Bronchial smooth muscle cell (primary cell): ENCODE measurements at places on chromosomes 5 and 9. TPM values are rescaled to one million over a fixed set of nuclear protein-coding genes. Genes with fewer than 3 reads are reported as not detected.

PRRX2 gene
- 21.5 and 44.3 TPM in 2 replicates for total RNA-seq

CATSPER3 gene
- total RNA-seq: 0.16 and 0.17 TPM in 2 replicates

PCDHB2 gene
- 1.3 and 8.4 TPM in 2 replicates for total RNA-seq

ACTBL2 gene
- total RNA-seq: under 0.01 TPM in 1 of 2 replicates, not detected in the other

WDR31 gene
- total RNA-seq: 2.8 and 3.8 TPM in 2 replicates

KCNMB1 gene
- total RNA-seq: not detected in 2 replicates

PCSK5 gene
- 4.7 and 7.1 TPM in 2 replicates for total RNA-seq

GAS1 gene
- total RNA-seq: 48.3 and 50.0 TPM in 2 replicates

SLC6A3 gene
- under 0.01 TPM in 1 of 2 replicates, not detected in the other for total RNA-seq

ST8SIA4 gene
- total RNA-seq: 0.09 and 0.47 TPM in 2 replicates

KCTD16 gene
- 0.26 and 0.47 TPM in 2 replicates for total RNA-seq

CNTNAP3B gene
- 7.8 and 14.8 TPM in 2 replicates for total RNA-seq

PITX1 gene
- 0.47 and 4.1 TPM in 2 replicates for total RNA-seq

RXRA gene
- 12.8 and 20.3 TPM in 2 replicates for total RNA-seq

TLX3 gene
- total RNA-seq: not detected in 2 replicates

ACSL6 gene
- under 0.01 and 0.17 TPM in 2 replicates for total RNA-seq

GRM6 gene
- under 0.01 TPM in 2 replicates for total RNA-seq

GLRA1 gene
- not detected in 2 replicates for total RNA-seq

TOR4A gene
- total RNA-seq: 5.8 and 11.5 TPM in 2 replicates

HACD4 gene
- 4.9 and 7.4 TPM in 2 replicates for total RNA-seq

SLC4A9 gene
- total RNA-seq: not detected in 2 replicates

PCDHGA11 gene
- 7.0 and 12.0 TPM in 2 replicates for total RNA-seq

ZNF366 gene
- not detected in 2 replicates for total RNA-seq

KLHL3 gene
- 0.77 and 1.6 TPM in 2 replicates for total RNA-seq

GHR gene
- total RNA-seq: 2.5 and 3.5 TPM in 2 replicates

EPB41L4A gene
- 0.09 and 0.16 TPM in 2 replicates for total RNA-seq

CDX1 gene
- not detected in 2 replicates for total RNA-seq

CDC20B gene
- 0.09 TPM in 1 of 2 replicates, not detected in the other for total RNA-seq

TLN1 gene
- total RNA-seq: 209 and 221 TPM in 2 replicates

GFM2 gene
- 26.4 and 27.4 TPM in 2 replicates for total RNA-seq

OSMR gene
- 20.1 and 36.3 TPM in 2 replicates for total RNA-seq

PDZD2 gene
- 0.09 and 0.16 TPM in 2 replicates for total RNA-seq

PCDHB14 gene
- total RNA-seq: 0.63 and 2.6 TPM in 2 replicates

IQGAP2 gene
- 1.1 and 2.1 TPM in 2 replicates for total RNA-seq

DBH gene
- total RNA-seq: not detected in 2 replicates

ZNF608 gene
- 15.0 and 20.4 TPM in 2 replicates for total RNA-seq

TAF11L5 gene
- not detected in 2 replicates for total RNA-seq

CEL gene
- total RNA-seq: 0.32 and 0.34 TPM in 2 replicates

PSIP1 gene
- 20.5 and 31.5 TPM in 2 replicates for total RNA-seq

ADAMTS13 gene
- 2.5 and 3.3 TPM in 2 replicates for total RNA-seq

DMRTA1 gene
- total RNA-seq: 0.34 and 0.47 TPM in 2 replicates

ANGPTL2 gene
- total RNA-seq: 55.8 and 75.3 TPM in 2 replicates

CXCL14 gene
- total RNA-seq: not detected in 2 replicates

INSYN2B gene
- total RNA-seq: 2.9 and 3.8 TPM in 2 replicates

SGCD gene
- total RNA-seq: 4.4 and 10.2 TPM in 2 replicates

XRCC4 gene
- 3.0 and 6.5 TPM in 2 replicates for total RNA-seq

ANKRD31 gene
- 0.09 and 0.16 TPM in 2 replicates for total RNA-seq

TNC gene
- 20.2 and 81.0 TPM in 2 replicates for total RNA-seq

ELOVL7 gene
- total RNA-seq: under 0.01 and 0.09 TPM in 2 replicates

CRHBP gene
- total RNA-seq: 0.26 and 0.63 TPM in 2 replicates

TMC1 gene
- total RNA-seq: under 0.01 and 0.26 TPM in 2 replicates

PTGES2 gene
- 48.3 and 73.0 TPM in 2 replicates for total RNA-seq

PGM5 gene
- 49.6 and 121 TPM in 2 replicates for total RNA-seq

S100Z gene
- not detected in 2 replicates for total RNA-seq
